Left cardiac atrium (tissue), 4 donors: ENCODE measurements at places on chromosomes 3 and 15. TPM values are rescaled to one million over a fixed set of nuclear protein-coding genes. Genes with fewer than 3 reads are reported as not detected.

Gene SEMA3G
- 13.7 TPM for total RNA-seq

Gene SLC9C1
- 0.26 TPM for total RNA-seq

Gene MORF4L1
- total RNA-seq = 401 TPM

Gene SLC27A2
- total RNA-seq = 0.10 TPM

Gene CYB561D2
- total RNA-seq = 9.2 TPM
